ENCODE measurements at places on chromosomes 1 and 21.

DNA sequence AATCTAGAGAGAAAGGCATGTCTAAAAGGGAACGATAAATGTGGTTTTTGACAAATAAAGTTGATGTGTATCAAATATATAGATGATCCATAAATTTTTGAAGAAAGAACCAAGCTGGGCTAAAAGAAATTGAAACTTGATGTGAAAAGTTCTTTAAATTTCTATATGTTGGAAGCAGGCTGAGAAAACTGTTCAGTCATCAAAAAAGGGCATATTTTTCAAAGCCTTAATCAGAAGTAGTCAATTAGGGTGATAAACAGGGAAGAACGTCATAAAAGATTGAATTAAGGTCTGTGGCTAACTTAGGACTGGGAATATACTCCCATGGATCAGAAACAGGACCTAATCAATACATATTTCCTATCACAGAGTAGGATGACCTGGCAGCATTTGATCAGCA lies 211.4 kb upstream of the ZRANB2 start:
- DNase-seq = no peak

GRCh38 chr21:31180256-31181081 lies 142.2 kb upstream of the KRTAP19-8 start:
- no peak for DNase-seq

GRCh38 chr1:39609618-39610331 lies 29.7 kb downstream of the HEYL start:
- no peak for DNase-seq

GRCh38 chr1:32868085-32868484 lies 2.6 kb downstream of the FNDC5 start:
- DNase-seq = no peak

DNA sequence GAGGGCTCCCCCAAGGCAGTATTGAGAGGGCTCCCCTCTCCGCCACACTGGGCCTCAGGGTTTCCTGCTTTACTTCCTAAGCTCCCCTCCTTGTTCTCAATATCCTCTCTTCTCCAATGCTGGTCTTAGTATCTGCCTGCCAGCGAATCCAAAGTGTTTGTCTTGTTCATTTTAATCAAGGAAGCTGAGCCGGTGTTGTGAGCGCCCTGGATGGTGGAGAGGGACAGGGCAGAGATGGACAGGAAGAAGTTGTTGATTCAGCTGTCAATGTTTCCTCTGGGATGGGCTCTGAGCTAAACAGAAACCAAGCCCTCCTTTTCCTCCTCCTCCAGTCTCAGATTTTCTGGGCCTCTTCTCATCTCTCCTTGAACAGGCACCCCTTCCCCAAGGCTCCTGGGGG lies 5.4 kb downstream of the OLFML3 start:
- no peak for DNase-seq

DNA sequence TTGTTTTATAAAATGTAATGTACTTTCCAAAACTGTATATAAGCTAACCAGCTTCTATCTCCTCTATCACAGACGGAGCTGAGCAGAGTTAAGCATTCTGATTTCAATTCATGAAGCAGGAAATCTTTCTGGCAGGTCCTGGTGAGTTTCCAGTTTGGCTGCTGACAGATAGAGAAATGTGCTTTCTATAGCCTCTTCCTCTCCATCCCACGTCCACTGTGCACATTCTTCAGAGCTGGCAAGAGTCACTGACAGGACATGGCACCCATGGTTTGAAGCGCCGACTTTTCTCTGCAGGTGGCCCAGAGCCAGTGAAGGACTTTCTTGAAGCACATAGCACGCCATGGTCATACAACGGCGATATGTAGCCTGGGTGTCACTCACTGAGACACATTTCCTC lies 52.3 kb upstream of the POU2F1 start:
- no peak for DNase-seq

GRCh38 chr1:70893381-70893780 lies 154.2 kb downstream of the PTGER3 start:
- DNase-seq = no peak

- peak; percentile 4 for DNase-seq
Observed at GRCh38 chr1:108560874-108561459, 1.1 kb downstream of the EEIG2 start.

- DNase-seq = no peak
Observed at GRCh38 chr1:1419363-1419812, 1.7 kb downstream of the ANKRD65 start.

- DNase-seq = no peak
Observed at GRCh38 chr1:1121611-1122077, 5.8 kb upstream of the C1orf159 start.

DNA sequence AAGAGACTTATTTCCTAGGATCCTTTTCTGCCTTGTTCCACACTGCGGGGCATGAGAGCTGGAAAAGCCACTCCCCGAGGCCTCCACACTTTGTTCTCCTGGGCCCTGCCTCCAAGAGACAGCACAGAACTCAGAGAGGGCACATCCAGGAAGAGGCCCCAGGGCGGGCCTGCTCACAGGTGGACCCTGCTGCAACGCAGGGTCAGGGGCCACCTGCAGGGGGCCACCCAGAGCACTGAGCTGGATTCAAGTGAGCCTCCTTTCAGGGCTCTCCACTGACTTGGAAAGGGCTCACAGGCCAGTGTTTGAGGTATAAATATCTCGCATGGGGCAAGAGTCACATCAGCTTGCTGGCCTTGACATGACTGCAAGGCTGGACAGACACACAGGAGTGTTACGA lies 4.8 kb downstream of the RGS16 start:
- DNase-seq = no peak

- no peak for DNase-seq
Observed at GRCh38 chr1:50972766-50973165, 2.7 kb downstream of the CDKN2C start.

DNA sequence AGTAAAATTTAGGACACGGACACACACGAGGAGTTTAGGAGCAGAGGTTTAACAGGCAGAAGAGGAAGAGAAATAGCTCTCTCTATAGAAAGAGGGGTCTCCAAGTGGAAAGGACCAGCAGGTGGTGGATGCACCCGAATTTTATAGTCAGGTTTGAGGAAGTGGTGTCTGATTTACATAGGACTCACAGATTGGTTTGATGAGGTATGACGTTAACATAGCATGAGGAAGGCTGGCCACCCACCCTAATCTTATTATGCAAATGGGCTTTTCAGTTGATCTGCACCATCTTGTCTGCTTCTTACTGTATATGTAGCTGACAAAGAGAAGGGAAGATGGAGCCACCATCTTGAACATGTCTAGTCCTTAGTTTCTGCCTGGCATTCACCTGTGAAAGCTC lies 52.5 kb upstream of the RGS2 start:
- no peak for DNase-seq

- DNase-seq = no peak
Observed at GRCh38 chr1:3482378-3482849, 27.9 kb downstream of the ARHGEF16 start.

- no peak for DNase-seq
Observed at GRCh38 chr1:14615549-14616218, 17.2 kb downstream of the KAZN start.

DNA sequence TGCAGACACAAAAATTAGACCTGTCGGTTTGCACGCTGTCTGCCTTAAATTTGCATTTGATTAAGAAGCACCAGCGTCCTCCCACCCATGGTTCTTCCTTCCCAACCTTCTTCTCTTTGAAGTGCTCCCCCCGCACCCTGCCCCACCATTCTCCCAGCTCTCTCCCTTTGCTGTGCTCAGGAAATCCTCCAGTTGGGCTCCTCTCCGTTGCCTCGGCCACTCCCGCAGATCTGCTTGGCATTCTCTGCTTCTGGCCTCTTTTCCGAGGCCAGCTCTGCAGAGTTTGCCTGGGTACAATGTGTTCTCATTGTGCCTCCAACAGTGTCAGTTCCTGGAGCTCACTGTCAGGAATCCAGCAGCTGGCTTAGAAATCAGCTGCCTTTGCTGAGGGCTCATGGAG lies 126.1 kb downstream of the NAV1 start:
- DNase-seq = no peak

GRCh38 chr1:3135744-3136455 lies 66.9 kb downstream of the PRDM16 start:
- DNase-seq = no peak

- peak; percentile 94 for DNase-seq
Observed at GRCh38 chr1:201946224-201946908, at the start of gene LMOD1. Gene LMOD1 (minus strand): TSS chr1:201946548. CDS start chr1:201946340, 208 bp downstream.

DNA sequence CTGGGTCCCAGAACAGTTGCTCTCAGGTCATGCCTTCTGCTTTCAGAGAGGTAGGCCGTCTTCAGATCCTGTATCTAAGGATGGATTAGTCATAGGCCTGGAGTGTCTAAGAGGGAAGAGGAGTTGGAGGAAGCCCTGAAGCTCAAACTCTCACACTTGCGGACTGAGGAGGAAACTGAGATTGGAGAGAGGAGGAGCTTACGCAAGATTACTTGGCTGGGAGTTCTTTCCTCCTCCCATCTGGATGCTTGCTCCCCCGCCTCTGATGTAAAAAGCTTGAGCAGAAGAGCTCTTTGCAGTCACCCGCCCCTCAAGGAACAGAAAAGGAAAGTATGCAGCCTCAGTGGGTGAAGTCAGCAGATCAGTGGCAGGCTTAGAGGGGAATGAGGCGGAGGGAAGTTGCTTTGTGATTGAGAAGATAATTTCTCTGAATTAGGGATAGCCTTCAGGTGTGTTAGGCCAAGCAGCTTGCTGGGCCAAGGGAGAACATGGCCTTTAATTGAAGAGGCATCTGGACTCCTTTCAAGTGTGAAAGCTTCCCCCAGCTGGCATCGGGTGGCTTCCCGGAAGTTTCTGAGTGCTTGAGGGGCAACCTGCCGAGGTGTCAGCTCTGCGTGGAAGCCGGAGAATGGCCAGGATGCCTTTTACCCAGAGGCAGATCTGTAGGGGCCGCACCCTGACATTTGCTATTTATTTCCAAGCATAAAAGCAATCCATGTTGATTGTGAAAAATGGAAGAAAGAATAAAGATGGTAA lies 6.6 kb downstream of the ADORA1 start:
- no peak for DNase-seq

- peak; percentile 38 for DNase-seq
Observed at GRCh38 chr1:84247425-84248220, 53.9 kb upstream of the SAMD13 start.

DNA sequence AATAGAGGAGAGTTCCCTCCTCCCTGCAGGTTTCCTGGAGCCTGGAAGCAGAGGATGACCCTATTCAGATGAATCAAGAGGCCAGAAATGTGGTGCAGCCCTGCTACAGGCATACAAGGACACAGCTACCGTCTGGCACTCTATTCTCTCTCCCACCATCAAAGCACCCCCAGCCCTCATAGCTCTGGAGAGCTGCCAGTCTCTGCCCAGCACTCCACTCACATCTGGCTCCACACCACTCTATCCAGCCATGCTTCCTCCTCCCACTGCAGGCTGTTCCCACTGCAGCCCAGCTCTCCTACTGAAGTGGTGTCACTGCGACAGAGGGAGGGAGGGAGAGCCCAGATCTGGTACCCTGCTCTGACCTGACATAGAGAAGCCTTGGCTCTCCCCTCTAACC lies 18.4 kb downstream of the SYT2 start:
- DNase-seq = no peak

GRCh38 chr1:61158591-61158990 lies 76.2 kb downstream of the NFIA start:
- DNase-seq = no peak

DNA sequence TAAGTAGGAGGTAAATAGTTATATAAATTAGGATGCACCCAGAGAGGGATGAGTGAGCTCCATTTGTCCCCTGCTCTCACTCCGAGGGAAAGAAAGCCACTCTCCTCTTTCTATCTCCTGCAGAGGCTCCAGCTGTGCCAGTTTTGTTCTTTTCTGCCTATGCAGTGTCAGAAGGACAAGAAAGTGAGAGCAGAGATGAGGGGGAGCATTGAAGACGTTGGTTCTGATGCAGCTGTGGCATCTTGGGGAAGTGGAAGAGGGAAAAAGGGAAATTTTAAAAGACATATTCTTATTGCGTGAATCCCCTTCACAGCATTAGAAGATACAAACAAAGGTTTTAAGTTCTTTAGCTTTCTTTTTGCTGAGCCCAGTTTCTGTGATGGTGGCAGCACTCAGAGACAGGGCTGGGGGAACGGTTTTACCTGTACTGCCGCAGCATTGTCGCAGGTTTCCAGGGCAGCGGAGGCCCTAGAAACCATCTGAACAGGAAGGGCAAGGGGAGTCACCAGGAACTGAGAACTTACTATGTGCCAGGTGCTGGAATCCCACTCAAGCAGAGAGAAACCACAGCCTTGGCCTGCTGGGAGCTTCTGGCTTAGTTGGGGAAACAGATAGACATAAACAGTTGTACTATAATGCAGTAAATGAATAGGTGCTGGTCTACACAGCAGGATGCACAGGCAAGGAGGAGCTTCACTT lies 44.9 kb upstream of the USP24 start:
- no peak for DNase-seq

DNA sequence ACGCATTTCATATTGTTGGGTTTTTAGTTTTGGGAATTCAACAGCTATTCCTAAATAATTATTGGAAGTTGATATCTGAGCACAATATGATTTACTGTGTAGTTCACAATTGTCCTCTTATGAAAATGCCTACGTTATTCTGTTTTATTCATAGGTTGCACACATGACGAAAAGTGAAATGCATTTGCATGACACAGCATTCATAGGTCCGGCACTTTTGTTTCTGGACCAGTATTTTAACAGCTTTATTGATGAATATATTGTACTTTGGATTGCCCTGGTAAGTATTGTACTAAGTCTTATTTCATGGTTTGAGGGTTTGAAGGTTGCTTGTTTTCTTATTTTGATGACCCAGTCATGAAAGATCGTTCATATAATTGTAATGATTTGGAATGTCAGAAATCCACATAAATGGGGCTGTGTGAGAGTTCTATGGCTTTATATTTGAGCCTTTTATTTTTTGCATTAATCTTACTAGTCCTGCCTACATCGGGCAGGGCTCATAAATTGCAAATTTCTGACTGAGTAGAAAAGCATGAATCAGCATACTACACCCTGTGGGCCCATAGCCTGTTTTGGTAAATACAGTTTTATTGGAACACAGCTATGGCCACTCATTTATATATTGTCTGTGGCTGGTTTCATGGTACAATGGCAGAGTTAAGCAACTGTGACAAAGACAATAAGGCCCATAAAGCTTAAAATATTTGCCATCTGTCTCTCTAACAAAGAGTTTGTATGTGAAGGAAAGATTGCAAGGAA lies 17.0 kb downstream of the DENND2D start:
- no peak for DNase-seq

DNA sequence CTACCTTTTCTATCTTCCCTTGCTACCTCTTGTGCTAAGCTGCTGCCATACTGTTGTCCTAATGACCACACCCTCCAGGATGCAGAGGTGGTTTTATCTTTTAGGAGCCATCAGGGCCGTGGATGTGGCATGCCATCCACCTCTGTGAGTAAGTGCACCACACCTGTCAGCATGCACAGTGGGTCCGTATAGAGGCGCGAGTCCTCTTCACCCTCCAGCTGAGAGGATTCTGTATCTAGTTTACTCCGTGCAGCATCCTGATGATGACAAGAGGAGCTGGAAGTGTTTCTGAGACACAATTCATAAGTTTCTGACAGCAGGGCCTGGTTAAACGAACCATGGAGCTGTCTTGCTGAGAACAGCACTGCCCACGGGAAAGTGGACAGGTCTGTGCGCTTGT lies 11.2 kb downstream of the FAM3B start:
- DNase-seq = no peak
